ENCODE measurements at places on chromosomes 12 and 14.

DNA sequence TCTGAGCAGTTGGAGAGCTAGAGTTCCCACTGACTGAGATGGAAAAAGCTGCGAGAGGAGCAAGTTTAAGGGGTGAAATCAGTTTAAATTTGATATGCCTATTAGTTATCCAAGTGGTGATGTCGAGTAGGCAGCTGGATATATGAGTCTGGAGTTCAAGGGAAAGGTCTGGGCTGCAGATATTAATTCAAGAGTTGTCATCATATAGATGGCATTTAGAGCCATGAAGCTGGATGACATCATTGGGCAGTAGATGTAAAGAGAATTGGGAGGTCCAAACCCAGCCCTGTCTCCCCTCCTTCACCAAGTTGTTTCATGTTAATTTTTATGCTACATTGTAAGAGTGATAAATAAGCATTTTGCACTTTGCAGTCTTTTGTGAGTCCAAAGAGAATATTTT is 898.1 kb downstream of the GALC start:
- H3K4me1 ChIP-seq, result no peaks in the 10 kb centered on the region
- no peaks in the 10 kb centered on the region for H3K27me3 ChIP-seq
- no peak overlapping the region for H3K27ac ChIP-seq

- peaks cover 15% of the 10 kb centered on the region for H3K36me3 ChIP-seq
- no peaks in the 10 kb centered on the region for H3K4me1 ChIP-seq
- no peak for DNase-seq
- no peaks in the 10 kb centered on the region for H3K27me3 ChIP-seq
Measured at GRCh38 chr14:103347091-103347815, 13.2 kb downstream of the EIF5 start.

DNA sequence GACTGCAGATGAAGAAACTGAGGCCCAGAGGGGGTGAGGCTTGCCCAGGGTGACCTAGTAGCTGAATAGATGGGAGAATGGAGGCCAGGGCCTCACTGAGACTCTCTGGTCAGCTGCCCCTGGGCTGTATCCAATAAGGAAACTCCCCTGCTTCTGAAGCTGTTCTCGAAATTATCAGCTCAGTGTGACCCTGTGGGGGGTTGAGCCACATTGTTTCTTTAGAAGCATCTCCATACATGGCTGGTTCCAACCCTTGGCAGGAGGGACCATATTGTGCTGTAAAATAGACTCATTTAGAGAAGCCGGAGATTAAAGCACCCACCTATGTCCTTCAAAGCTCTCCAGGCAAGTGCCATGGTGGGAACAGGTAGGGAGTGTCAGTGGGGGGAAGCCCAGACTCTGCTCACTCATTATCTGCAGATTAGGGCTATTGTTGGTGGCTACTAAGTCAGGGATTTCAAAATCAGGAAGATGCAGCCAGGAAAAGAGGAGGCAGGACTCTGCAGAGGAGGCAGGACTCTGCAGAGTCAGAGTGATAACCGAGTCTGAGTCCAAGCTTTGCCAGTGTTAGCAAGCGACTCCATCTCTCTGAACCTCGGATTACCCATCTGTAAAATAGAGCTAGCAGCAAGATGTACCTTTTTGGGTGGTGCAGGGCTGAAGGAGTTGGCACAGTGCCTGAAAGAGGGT is 3.5 kb downstream of the SERPINA5 start:
- DNase-seq, result no peak
- no peaks in the 10 kb centered on the region for H3K4me1 ChIP-seq
- no peak overlapping the region for H3K4me3 ChIP-seq
- no peaks in the 10 kb centered on the region for H3K36me3 ChIP-seq
- H3K27ac ChIP-seq, result no peak overlapping the region

- H3K4me1 ChIP-seq, result peaks cover 27% of the 10 kb centered on the region
- no peaks in the 10 kb centered on the region for H3K36me3 ChIP-seq
- no peak for DNase-seq
- no peaks in the 10 kb centered on the region for H3K27me3 ChIP-seq
Measured at GRCh38 chr12:51036279-51036678, 10.1 kb upstream of the SLC11A2 start.

GRCh38 chr12:72274931-72275330 is 2.8 kb downstream of the TRHDE start:
- no peak overlapping the region for H3K27ac ChIP-seq
- H3K36me3 ChIP-seq, result no peaks in the 10 kb centered on the region
- peaks cover 15% of the 10 kb centered on the region for H3K4me1 ChIP-seq
- H3K4me3 ChIP-seq, result no peak overlapping the region
- no peaks in the 10 kb centered on the region for H3K27me3 ChIP-seq
- DNase-seq, result no peak

DNA sequence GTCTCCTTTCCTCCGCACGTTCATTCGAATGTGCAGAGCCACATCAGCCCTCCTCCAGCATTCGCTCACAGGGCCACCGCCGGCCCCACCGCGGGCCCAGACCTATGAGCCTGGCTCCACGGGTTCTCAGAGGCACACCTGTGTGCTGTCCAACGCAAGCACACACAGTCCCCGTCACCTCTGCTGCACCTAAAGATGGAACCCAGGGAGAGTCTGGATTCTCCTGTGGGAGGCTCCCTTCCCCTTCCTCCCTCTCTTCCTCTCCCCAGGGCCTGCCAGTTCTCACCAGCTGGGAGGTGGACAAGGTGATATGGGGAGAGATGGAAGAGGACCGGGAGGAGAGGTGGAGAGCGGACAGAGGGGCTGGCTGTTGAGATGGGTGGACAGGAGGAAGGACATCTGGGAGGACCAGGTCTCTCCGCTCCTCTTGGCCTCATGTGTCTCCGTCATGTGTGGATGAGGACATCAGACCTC is 4.9 kb upstream of the AQP6 start:
- H3K36me3 ChIP-seq, result no peaks in the 10 kb centered on the region
- no peak overlapping the region for H3K27ac ChIP-seq
- 0 out of 2 replicates have a peak, but pooled peaks cover 5% of the 10 kb centered on the region for H3K27me3 ChIP-seq
- H3K4me3 ChIP-seq, result no peak overlapping the region
- peaks cover 6% of the 10 kb centered on the region for H3K4me1 ChIP-seq
- DNase-seq, result no peak

GRCh38 chr14:101878822-101879528 is 85.4 kb upstream of the DYNC1H1 start:
- no peak overlapping the region for H3K4me3 ChIP-seq
- peaks cover 34% of the 10 kb centered on the region for H3K4me1 ChIP-seq
- no peak overlapping the region for H3K27ac ChIP-seq
- H3K27me3 ChIP-seq, result no peaks in the 10 kb centered on the region

- H3K36me3 ChIP-seq, result no peaks in the 10 kb centered on the region
- H3K4me1 ChIP-seq, result no peaks in the 10 kb centered on the region
- no peak overlapping the region for H3K27ac ChIP-seq
- DNase-seq, result no peak
- H3K27me3 ChIP-seq, result peaks cover 36% of the 10 kb centered on the region
Measured at GRCh38 chr12:2540535-2540941, 254.2 kb upstream of the FKBP4 start.

- peaks cover 11% of the 10 kb centered on the region for H3K4me1 ChIP-seq
- peak overlapping the region; percentile 26 for H3K4me3 ChIP-seq
- H3K36me3 ChIP-seq, result no peaks in the 10 kb centered on the region
Measured at GRCh38 chr14:99729991-99730875, 46.1 kb downstream of the CYP46A1 start.

DNA sequence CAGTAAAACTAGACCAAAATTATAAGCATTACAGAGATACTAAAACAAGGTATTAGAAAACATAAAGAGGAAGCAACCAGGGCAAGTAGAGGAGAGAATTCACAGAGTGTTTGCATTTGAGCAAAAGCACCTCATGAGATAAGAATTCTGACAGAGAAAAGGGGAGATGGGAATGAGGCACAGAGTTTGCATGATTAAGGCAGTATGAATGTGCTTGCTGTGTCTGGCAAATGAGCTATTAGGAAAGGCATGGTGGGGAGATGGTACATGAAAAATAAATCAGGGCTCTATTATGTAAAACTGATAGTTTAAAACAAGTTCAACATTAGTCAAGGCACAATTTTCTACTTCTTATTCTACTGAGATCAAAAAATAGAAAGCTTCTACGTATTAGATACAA is 23.1 kb downstream of the GARIN6 start:
- DNase-seq, result no peak
- H3K36me3 ChIP-seq, result no peaks in the 10 kb centered on the region
- H3K27me3 ChIP-seq, result peaks cover 13% of the 10 kb centered on the region

- H3K27ac ChIP-seq, result no peak overlapping the region
- no peaks in the 10 kb centered on the region for H3K27me3 ChIP-seq
- no peaks in the 10 kb centered on the region for H3K36me3 ChIP-seq
- no peak overlapping the region for H3K4me3 ChIP-seq
- DNase-seq, result no peak
- no peaks in the 10 kb centered on the region for H3K4me1 ChIP-seq
Measured at GRCh38 chr12:45975506-45975905, 14.9 kb downstream of the SCAF11 start.

DNA sequence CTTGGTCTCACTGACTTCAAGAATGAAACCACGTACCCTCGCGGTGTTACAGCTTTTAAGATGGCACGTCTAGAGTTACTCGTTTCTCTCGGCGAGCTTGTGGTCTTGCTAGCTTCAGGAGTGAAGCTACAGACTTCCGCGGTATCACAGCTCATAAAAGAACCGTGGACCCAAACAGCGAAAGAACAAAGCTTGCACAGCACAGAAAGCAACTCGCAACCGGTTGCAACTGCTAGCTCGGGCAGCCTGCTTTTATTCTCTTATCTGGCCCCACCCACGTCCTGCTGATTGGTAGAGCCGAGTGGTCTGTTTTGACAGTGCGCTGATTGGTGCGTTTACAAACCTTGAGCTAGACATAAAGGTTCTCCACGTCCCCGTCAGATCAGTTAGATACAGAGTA is 4.2 kb upstream of the CLEC4C start:
- no peaks in the 10 kb centered on the region for H3K36me3 ChIP-seq
- H3K27me3 ChIP-seq, result no peaks in the 10 kb centered on the region
- no peak overlapping the region for H3K27ac ChIP-seq
- DNase-seq, result no peak
- no peak overlapping the region for H3K4me3 ChIP-seq
- H3K4me1 ChIP-seq, result no peaks in the 10 kb centered on the region

- peaks cover 26% of the 10 kb centered on the region for H3K27me3 ChIP-seq
- H3K4me1 ChIP-seq, result no peaks in the 10 kb centered on the region
- no peak overlapping the region for H3K27ac ChIP-seq
- H3K36me3 ChIP-seq, result no peaks in the 10 kb centered on the region
Measured at GRCh38 chr12:125185311-125185739, 120.1 kb downstream of the AACS start.

- H3K4me3 ChIP-seq, result no peak overlapping the region
- 0 out of 2 replicates have a peak, but pooled peaks cover 3% of the 10 kb centered on the region for H3K4me1 ChIP-seq
- no peak overlapping the region for H3K27ac ChIP-seq
- no peaks in the 10 kb centered on the region for H3K27me3 ChIP-seq
- peaks cover under 1% of the 10 kb centered on the region for H3K36me3 ChIP-seq
Measured at GRCh38 chr12:108709697-108710096, 21.6 kb downstream of the CORO1C start.

GRCh38 chr14:103735022-103735421 is 19.4 kb downstream of the ZFYVE21 start:
- peaks cover 6% of the 10 kb centered on the region for H3K36me3 ChIP-seq
- DNase-seq, result no peak
- no peak overlapping the region for H3K4me3 ChIP-seq

DNA sequence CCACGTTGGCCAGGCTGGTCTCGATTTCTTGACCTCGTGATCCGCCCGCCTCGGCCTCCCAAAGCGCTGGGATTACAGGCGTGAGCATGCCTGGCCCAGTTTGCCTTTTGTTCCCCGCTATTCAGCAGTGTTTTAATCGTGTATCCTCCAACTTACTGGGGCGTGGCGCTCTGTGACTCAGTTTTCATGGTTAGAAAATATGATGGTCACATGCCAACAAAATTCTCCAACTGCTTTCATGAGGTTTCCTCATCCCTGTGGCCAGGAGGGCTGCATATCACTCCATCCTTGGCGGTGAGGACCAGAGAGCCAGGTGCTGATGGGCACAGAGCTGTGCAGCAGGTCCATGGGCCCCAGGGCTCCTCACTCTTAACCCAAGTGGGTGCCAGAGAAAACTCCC is 33.0 kb upstream of the PRMT8 start:
- peaks cover 33% of the 10 kb centered on the region for H3K4me1 ChIP-seq
- H3K27ac ChIP-seq, result no peak overlapping the region
- peaks cover 5% of the 10 kb centered on the region for H3K27me3 ChIP-seq
- peak; percentile 50 for DNase-seq

- H3K27ac ChIP-seq, result peak overlapping the region; percentile 93
- DNase-seq, result no peak
- H3K27me3 ChIP-seq, result peaks cover under 1% of the 10 kb centered on the region
Measured at GRCh38 chr14:92687681-92688433, 60.6 kb downstream of the LGMN start.

- DNase-seq, result no peak
- peak overlapping the region; percentile 75 for H3K27ac ChIP-seq
- H3K36me3 ChIP-seq, result no peaks in the 10 kb centered on the region
- peaks cover 37% of the 10 kb centered on the region for H3K4me1 ChIP-seq
- H3K27me3 ChIP-seq, result no peaks in the 10 kb centered on the region
Measured at GRCh38 chr14:100304825-100305323, 1.4 kb downstream of the SLC25A29 start.

- no peaks in the 10 kb centered on the region for H3K36me3 ChIP-seq
- DNase-seq, result no peak
- H3K4me3 ChIP-seq, result no peak overlapping the region
- peaks cover 38% of the 10 kb centered on the region for H3K27me3 ChIP-seq
- H3K4me1 ChIP-seq, result no peaks in the 10 kb centered on the region
Measured at GRCh38 chr12:15181017-15181683, 40.1 kb downstream of the RERG start.

DNA sequence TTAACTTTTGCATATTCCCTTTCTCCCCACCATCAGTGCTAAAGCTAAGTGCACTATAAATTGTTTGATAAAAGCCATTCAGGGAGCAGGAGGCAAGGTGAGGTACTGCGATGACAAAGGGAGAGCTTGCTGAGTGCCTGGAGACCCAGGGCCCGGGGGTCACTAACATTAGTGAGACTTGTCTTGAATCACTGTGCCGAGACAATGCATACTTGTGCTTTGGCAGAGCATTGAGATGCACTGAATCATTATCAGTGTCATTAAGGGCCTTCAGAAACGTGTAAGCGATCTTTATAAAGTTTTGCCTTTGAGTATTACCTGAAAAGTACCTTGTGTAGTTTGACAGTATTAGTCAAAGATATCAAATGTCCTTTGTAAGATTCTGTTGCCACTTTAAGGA is 447.5 kb downstream of the PCNX1 start:
- no peaks in the 10 kb centered on the region for H3K36me3 ChIP-seq
- H3K27ac ChIP-seq, result no peak overlapping the region
- DNase-seq, result no peak

DNA sequence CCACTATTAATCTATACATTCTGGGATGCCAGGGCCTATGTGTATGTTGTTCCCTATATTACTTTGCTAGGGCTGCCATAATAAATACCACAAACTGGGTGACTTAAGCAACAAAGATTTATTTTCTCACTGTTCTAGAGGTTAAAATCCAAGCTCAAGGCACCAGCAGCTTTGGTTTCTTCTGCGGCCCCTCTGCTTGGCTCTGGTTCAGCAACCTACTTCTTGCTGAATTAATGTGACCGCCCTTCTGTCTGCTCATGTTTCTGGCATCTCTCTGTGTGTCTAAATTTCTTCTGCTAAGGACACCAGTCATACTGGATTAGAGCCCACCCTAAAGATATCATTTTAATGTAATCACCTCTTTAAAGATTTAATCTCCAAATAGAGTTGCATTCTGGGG is 84.7 kb downstream of the ZNF664 start:
- H3K4me3 ChIP-seq, result no peak overlapping the region
- no peaks in the 10 kb centered on the region for H3K27me3 ChIP-seq
- H3K27ac ChIP-seq, result no peak overlapping the region
- H3K4me1 ChIP-seq, result no peaks in the 10 kb centered on the region
- DNase-seq, result no peak
